ENCODE measurements at places on chromosomes 11 and 22. TPM values are rescaled to one million over a fixed set of nuclear protein-coding genes. Genes with fewer than 3 reads are reported as not detected.

LRRC74B gene
- not detected for total RNA-seq

KRTAP5-2 gene
- total RNA-seq: not detected

OR8U1 gene
- total RNA-seq: not detected

MMP13 gene
- total RNA-seq: not detected

- ATAC-seq: no peak
Measured at GRCh38 chr11:2164081-2164480, 3.1 kb upstream of the INS start.

- ATAC-seq: no peak
Measured at GRCh38 chr22:39219071-39220039, 25.4 kb downstream of the PDGFB start.

GRCh38 chr11:112882494-112883381 lies 78.5 kb upstream of the NCAM1 start:
- no peak for ATAC-seq

- ATAC-seq: no peak
Measured at GRCh38 chr11:84465040-84465439, 1162.1 kb downstream of the DLG2 start.

DNA sequence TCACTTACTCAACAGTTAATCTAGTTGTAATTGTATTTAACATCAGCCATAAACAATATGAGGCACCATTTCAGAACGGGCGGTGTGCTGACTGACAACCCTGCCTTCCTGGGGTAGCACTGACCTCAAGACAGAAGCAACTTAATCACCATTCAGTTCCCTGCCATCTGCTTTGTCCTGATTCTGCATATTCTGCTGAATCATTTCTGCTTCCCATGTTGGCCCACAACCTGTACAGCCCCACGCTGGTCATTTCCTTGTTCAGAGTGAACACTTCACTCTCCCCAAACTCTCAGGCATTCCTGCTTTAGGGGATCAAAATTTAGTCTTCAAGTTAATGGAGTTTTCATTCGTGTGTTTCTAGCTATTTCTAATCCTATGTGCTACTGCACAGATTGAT lies 132.3 kb upstream of the ZBED5 start:
- ATAC-seq: no peak

- no peak for ATAC-seq
Measured at GRCh38 chr11:106193956-106194355, 116.5 kb downstream of the AASDHPPT start.

DNA sequence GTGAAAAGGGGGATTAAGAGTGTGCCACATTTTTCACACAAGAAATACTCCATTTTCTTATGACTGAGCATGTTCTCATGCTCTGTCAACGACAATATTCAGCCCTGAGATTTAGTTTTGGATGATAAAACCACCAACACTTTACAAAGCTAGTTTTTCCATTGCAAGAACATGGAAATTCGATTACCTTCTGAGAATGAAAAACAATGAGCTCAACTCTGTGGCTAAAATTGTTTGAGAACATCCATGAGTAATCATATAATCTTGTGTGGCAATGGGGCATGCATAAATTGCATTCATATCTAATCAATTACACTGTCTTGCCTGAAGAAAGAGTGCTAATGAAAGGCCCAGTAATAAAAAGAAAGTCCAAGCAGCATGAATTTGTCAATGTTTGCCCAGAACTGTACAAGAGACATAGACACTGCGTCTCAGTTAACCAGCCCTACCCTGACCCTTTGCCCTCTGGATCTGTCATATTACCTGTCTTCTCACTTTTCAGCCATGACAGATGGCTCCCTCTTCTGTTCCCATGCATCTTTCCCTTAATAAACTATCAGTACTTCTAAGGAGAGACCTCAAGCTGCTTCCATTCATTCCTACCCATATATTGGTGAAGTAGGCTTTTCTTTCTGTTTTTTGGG lies 253.4 kb downstream of the FAM76B start:
- ATAC-seq: peak; percentile 12

DNA sequence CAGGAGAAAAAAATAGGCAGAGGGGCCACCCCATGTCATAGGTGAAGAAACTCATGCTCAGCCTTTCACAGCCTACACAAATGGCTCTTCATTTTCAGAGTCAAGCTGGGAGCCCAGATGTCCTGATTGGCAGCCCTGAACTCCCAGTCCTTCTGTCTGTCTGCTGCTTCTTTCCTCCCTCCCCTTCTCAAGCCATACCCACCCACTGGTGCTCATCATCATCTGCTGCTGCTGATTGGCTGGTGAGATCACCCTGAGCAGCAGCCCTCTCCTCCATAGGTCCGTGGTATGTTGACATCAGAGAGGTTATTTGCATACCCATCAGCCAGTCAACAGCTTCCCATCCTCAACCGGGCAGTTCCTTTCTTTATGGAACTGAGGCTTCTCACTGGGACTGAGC lies 46.1 kb upstream of the PRDM11 start:
- ATAC-seq: peak; percentile 28

DNA sequence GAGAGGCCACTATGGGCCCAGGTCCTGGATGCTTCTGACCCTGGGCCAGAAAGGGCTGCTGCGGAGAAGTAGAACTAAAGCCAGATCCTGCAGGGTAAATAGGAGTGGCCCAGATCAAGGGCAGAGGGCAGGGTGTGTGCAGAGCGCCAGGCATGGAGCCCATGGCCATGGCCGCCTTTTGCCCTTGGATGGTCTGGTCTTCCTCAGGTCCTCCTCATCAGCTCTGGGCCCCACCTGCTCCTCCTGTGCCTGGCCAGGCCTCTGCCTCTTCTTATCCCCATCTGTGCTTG lies 277.6 kb downstream of the BRD1 start:
- ATAC-seq: no peak

- peak; percentile 53 for ATAC-seq
Measured at GRCh38 chr11:78290293-78291176, 101.8 kb downstream of the USP35 start.

- ATAC-seq: no peak
Measured at GRCh38 chr11:9876331-9876730, 212.5 kb downstream of the SWAP70 start.

Measured in activated T-helper 17 cell treated with anti-CD3 and anti-CD28 coated beads, Interleukin-2, amount 50 U/mL, for 72 hours (primary cell).